ENCODE measurements at places on chromosomes 11 and 22. TPM values are rescaled to one million over a fixed set of nuclear protein-coding genes. Genes with fewer than 3 reads are reported as not detected.

GRCh38 chr11:71095294-71095850 lies 157.0 kb downstream of the SHANK2 start:
- no peak for DNase-seq

DNA sequence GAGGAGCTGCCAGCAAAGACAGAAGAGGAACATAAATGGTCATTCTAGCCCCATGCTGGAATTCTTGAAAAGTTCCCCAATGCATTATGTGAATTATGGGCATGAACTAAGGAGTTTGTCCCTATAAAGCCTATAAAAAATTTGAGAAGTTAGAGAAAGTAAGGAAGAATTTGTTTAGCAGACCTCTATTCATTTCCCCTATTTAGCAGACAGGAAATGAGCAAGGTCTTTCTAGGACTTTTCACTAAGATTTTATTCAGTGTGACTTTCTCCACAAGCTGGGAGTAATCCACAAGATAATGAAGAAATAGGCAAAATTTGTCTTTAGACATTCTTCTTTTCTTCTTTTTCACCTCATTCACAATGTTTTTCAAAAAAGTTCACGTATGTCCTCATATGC lies 20.0 kb downstream of the PRRG4 start:
- no peak for DNase-seq

GRCh38 chr11:69642549-69642912 lies 1.6 kb downstream of the CCND1 start:
- DNase-seq, result peak; percentile 70

DNA sequence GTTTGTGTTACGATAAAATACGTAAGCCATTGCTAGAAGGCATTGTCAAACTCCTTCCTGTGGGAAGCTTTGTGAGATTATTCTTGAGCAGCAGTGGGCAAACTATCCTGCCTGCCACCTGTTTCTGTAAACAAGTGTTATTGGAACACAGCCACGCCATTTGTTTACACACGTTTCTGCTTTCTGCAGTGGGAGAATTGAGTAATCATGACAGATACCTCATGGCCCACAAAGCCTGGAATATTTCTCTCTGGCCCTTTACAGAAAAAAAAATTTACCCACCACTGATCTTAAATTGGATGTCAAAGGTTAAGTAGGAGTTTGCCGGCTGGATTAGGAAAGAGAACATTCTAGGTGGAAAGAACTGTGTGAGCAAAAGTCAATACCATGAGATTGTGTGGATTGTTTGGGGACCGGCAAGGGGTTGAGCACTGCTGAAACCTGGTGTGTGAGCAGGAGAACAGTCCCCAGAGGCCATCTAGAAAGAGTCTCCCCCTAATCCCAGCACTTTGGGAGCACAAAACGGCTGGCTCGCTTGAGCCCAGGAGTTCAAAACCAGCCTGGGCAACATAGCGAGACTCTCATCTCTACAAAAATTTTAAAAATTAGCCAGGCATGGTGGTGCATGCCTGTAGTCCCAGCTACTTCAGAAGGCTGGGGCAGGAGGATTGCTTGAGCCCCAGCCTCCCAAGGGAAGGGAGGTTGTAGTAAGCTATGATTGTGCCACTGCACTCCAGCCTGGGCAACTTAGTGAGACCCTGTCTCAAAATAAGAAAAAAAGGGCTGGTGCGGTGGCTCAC lies 6.0 kb upstream of the PLA2G6 start:
- peak; percentile 76 for DNase-seq

DNA sequence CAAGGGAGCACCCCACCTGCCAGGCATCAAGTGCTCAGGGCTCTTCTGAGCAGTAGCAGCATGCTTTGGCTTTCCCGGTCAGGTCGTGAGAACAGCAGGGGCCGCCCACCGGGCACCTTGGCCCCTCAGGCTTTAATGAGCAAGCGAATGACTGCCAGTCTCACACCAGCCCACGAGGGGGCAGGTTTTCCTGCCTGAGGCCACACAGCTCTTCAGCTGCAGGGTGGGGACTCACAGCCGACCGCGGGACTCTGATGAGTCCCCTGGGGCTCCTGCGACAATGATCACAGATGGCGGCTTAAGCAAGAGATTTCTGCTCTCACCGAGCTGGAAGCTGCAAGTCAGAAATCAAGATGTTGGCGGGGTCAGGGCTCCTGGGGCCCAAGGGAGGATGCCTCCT lies 14.3 kb upstream of the FGF19 start:
- no peak for DNase-seq

- DNase-seq, result no peak
Observed at GRCh38 chr11:111365722-111366559, 13.1 kb downstream of the POU2AF1 start.

DNA sequence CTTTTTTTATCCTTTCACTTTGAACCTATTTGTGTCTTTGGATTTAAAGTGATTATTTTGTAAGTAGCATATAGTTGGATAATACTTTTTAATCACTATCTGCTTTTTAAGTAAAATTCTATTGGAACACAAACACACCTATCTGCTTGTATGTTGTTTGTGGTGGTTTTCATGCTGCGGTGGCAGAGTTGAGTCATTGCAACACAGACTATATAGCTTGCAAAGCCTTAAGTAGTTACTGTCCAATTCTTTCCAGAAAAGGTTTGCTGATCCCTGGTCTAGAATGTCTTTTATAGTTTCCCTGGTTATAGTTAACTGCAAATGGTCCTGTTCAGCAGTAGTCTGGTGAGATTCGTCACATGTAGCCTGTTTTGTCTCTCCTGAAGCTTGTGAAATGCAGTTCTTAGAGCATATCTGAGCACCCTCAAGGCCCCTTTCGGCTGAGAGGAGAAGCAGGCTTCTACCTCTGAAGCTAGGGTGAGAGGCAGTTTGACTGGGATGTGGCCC lies 21.5 kb downstream of the SHANK3 start:
- no peak for DNase-seq

DNA sequence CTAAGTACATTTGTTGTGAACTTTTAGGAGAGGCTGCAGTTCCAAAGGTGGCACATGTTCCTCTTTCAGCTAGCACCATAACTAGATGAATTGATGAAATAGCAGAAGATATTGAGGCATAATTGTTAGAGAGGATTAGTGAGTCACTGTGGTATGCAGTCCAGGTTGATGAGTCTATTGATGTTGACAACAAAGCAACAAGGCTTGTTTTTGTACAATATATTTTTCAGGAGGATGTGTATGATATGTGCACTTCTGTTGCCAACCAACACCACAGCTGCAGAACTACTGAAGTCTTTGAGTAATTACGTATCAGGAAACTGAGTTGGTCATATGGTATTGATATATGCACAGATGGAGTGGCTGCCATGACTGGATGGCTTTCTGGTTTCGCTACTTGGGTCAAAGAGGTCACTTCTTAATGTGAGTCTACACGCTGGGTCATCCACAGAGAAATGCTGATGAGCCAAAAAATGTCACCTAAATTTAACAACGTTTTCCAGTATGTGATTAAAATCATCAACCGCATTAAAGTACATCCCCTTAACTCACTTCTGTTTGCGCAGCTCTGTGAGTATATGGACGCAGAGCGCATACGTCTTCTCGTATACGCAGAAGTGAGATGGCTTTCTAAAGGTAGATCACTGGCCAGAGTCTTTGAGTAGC lies 261.3 kb upstream of the ANO5 start:
- DNase-seq, result no peak

CDKN1C gene
- total RNA-seq, result 8.4 TPM

GRCh38 chr11:2298795-2299761 lies 2.6 kb downstream of the C11orf21 start:
- DNase-seq, result peak; percentile 49

DNA sequence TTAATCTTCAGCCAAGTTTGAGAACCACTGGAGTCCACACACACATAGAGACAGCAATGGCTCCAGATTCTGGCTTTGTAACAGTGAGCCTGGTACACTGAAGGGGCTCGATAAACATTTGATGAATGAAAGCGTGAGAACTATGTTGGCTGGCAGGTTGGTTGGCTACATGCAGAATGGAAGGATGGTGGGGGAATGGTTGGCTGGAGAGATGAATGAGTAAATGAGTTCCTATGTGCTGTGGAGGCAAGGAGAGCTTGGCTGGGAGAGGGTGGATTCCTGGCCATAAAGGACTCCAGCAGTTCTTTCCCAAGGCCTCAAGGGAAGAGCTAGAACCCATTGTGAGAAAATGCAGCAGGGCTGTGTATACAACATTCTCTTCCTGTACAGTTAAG lies 168.0 kb upstream of the NECTIN1 start:
- no peak for DNase-seq

GRCh38 chr22:29753808-29754657 lies 12.8 kb downstream of the ZMAT5 start:
- peak; percentile 89 for DNase-seq

DPP3 gene
- total RNA-seq, result 24.4 TPM

MMP7 gene
- total RNA-seq, result 1.5 TPM

CARD18 gene
- total RNA-seq, result not detected

HEPN1 gene
- not detected for total RNA-seq

DNA sequence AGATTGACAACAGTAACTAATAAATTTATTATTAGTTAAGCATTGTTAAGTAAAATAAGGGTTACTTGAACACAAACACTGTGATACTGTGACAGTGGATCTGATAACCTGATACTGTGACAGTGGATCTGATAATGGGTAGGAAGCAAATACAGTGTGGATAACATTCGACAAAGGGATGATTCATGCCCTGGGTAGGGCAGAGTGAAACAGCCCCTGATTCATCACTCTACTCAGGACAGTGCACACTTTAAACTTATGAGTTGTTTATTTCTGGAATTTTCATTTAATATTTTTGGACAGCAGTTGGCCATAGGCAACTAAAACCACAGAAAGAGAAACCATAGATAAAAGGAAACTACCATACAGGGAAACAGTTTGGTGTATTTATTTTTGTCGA lies 60.8 kb upstream of the CTSC start:
- DNase-seq, result no peak

DNA sequence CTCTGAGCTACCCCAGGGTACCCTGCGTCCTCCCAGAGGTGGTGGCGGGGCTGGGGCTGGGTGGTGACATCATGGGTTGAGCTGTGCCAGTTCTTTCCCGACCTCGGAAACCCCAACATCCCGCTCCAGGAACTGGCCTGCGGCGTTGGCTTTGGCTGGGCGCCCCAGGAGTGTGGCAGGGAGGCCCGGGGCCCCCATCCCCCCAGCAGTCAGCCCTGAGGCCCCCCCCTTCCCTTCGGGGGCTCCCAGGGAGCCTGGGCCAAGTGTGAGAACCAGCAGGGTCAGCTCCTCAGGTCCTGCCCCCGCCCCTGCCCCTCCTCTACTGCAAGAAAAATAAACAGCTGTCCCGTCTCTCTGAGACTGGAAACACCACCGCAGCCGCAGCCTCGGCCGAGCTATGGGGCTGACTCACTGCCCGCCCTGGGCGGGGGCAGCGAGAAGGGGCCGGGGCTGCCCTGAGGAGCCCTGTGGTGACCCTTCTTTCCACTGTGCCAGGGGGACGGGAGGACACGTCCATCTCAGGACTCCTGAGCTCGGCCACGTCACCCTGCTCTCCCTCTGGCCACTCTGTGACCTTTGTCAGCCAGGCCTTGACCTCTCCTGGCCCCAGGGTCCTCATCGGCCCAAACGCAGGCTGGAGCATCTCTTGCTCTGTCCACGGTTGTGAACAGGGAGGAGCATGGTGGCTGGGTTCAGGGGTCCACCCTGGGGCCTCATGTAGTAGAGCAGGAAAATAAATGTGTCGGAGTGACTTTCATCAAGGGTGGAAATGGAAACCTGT lies 73.4 kb downstream of the WNT7B start:
- no peak for DNase-seq

MMP13 gene
- total RNA-seq, result not detected

- DNase-seq, result no peak
Observed at GRCh38 chr11:38009932-38010331, 1411.9 kb upstream of the RAG2 start.

GRCh38 chr22:50474710-50475651 lies at the start of gene SBF1:
Gene SBF1 (minus strand): TSS chr22:50475035. CDS start chr22:50474840, 195 bp downstream.
- peak; percentile 94 for DNase-seq

GRCh38 chr11:130580891-130581492 lies 132.5 kb downstream of the ADAMTS15 start:
- no peak for DNase-seq

TRPM5 gene
- not detected for total RNA-seq

DNA sequence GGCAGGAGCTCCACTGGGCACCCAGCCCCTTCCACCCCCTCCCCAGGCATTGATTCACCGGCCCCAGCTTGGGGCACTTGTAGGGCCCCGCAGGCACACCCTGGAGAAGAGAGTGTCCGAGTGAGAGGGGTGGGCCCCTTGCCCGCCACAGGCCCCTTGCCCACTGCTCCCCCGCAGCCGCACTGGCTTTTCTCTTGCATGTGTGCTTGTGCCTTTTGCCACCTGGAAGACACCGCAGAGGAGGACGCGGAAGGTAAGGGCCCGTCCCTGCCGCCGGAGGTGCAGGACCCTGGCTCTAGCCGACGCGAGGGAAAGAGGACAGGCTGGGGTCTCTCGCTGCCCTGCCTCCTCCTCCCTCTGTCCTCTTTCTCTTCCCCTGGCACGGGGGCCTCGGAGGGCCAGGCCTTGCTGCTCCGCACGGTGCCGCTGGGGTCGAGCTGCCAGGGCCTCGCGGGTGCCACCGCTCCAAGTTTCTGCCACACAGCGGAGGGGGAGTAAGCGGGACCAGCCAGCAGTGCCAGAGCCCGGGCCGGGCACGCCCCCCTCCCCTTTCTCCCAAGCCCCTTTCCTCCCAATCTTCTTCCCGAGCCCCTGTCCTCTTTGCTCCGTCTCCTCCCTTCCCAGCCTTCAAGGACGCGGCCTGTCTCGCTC lies 9.5 kb downstream of the TNNT3 start:
- no peak for DNase-seq

GRCh38 chr11:62399172-62399877 lies 19.5 kb upstream of the SCGB1A1 start:
- DNase-seq, result no peak

DNA sequence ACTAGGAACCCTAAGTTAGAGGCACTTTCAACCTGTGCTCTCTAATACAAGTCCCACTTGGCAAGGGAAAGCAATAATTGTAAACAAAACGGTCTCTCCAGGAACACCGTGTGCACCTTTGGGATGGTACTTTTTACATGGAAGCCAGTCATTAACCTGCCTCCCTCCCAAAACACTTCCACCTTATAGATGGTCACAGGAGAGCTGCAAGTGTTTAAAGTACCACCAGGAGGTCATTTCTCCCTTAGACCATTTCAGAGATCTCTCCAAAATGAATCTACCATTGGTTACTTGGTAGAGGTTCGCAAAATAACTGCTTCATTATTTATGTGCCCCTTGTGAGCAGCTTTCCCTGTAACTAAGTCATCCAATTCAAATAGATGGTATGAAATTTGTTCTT lies 375.3 kb downstream of the DYNC2H1 start:
- DNase-seq, result no peak

GRCh38 chr11:84887055-84887629 lies 740.0 kb downstream of the DLG2 start:
- DNase-seq, result no peak

IFITM10 gene
- 15.7 TPM for total RNA-seq

OR10D3 gene
- not detected for total RNA-seq

C11orf16 gene
- total RNA-seq, result not detected

KCNK4 gene
- not detected for total RNA-seq

GRCh38 chr11:11463405-11463804 lies 110.4 kb upstream of the CSNK2A3 start:
- DNase-seq, result no peak

DNA sequence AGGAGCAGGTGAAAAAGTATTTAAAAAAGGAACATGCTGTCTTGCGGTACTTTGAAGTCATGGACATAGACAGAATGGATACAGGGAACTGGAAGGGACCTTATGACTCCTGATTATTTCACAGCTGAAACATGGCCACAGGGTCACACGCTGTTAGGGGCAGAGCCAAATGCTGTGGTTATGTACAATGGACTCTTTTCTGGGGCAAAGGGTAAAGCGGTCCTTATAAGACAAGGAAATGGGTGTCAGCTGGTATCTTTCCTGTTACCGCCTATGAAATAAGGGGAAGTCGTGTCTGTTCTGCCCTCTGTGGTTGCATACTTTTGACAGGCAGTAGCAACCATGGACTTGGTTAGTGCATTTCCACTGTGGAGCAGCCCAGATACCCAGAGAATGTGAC lies 12.8 kb upstream of the ST14 start:
- no peak for DNase-seq

Data from left lobe of liver (tissue), 2 donors.